ENCODE measurements at places on chromosomes 2 and 18.

- no peak for DNase-seq
Measured at GRCh38 chr2:169162613-169163012, 93.2 kb downstream of the DHRS9 start.

GRCh38 chr18:59114160-59114559, 25.5 kb upstream of the SEC11C start:
- DNase-seq: no peak

DNA sequence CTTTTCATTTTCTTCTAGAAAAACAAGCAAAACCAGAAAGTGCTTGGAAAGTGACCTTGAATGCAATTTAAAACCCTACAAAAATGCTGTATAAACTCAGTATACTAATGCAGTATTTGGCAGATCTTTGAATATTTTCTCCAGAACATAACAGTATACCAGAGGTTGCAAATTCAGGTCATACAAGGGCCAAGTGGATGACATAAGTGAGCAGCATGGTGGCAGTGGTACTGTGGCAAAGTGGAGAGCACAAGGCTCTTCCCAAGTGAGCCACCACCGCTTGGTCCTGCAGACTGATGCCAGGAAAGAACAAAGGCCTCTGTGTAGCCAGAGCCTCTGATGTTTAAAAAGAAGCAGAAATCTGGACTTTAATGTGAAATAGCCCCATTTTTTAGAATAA, 33.1 kb downstream of the METTL4 start:
- DNase-seq: no peak

DNA sequence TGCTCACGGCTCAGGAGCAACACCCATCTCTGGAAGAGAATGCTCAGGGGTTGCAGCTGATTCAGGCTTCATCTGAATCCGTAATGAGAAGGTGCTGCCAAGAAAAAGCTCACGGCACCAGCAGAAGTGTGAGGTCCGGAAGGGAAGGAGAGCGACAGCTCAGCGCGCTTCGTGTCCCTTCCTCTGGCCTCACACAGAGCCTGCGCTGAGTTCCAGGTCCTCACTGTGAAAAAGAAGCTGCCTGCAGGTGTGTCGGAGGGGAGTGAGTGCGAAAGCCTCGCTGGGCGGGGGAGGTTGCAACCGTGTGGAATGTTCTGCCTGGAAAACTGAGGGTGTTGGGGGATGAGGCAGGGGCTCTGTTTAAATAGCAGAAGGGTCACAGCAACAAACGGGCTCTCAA, 76.2 kb upstream of the TWIST2 start:
- DNase-seq: no peak

GRCh38 chr2:206457188-206457634, 13.9 kb downstream of the ADAM23 start:
- DNase-seq: no peak

GRCh38 chr2:239960929-239961661, 64.0 kb downstream of the NDUFA10 start:
- no peak for DNase-seq

- DNase-seq: no peak
Measured at GRCh38 chr2:15788455-15788829, 151.9 kb upstream of the MYCN start.

GRCh38 chr18:44410740-44411139, 269.9 kb upstream of the SETBP1 start:
- DNase-seq: no peak

- DNase-seq: no peak
Measured at GRCh38 chr2:108911401-108911800, 77.6 kb downstream of the EDAR start.

GRCh38 chr2:190382851-190383250, 25.3 kb upstream of the MFSD6 start:
- DNase-seq: no peak

DNA sequence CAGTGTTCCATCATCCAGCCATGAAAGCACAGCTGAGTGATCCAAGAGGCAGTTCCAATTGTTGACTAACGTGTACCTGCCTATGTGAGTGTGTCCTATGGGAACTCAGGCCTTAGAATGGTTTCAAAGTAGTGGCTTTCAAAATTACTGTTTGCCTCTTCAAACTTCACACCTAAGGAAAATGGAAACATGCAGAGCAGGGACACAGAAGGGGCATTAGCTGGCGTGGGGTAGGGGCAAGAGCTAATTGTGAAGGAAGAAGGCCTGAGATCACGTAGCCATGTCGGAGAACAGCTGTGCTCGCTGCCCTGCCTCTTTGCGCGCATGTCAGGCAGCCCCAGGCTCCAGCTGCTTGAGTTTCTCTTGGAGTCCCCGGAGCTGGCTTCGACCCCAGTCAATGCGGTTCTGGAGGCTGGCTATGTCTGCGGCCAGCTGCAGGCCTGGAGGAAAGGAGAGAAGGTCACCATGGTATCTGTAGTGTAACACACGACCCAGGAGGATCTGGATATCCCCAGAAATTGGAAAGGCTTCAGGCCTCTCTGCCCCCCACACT, 3.8 kb upstream of the IMP4 start:
- no peak for DNase-seq

DNA sequence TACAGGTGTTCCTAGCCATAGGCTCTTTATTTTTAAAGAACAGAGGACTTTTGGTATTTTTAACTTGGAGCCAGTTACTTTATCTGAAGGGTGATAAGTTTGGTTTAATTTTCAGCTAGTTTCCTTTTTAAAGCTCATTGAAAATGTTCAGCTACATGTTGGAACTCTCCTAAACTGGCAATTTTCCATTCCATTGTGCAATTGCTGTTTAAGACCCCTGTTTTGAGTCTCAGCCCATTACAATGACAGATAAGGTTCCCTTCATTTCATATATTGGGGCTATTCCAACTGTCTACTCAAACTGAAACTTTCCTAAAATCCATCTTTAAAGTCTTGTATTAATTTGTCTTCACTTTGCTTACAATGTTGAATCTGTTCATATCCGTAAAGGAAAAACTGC, 11.6 kb downstream of the MAIP1 start:
- no peak for DNase-seq

- DNase-seq: no peak
Measured at GRCh38 chr2:217791551-217791950, 211.2 kb downstream of the TNS1 start.

- DNase-seq: no peak
Measured at GRCh38 chr2:7969756-7970515, 711.9 kb upstream of the ID2 start.

DNA sequence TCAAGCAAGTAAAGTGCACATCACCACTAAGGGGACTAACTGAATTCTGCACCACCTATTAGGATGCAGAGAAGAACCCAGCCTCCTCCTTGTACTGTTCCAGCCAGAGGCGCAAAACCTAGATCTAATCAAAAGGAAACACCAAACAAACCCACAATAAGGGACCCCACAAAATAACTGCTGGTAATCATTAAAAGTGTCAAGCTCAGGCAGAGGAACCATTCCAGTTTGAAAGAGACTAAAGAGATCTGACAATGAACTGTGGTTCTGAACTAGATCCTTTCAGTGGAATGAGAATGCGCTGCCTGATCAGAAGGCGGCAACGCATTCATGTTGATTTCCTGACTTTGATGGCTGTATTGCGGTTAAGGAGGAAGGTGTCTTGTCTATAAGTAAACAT, 16.8 kb downstream of the HDLBP start:
- DNase-seq: no peak

GRCh38 chr18:37721544-37722522, 156.2 kb upstream of the CELF4 start:
- DNase-seq: no peak

- no peak for DNase-seq
Measured at GRCh38 chr18:63284827-63285733, 34.5 kb downstream of the BCL2 start.

- peak; percentile 30 for DNase-seq
Measured at GRCh38 chr2:223580951-223581350, 21.2 kb downstream of the SCG2 start.

- DNase-seq: no peak
Measured at GRCh38 chr2:49240608-49241007, 86.3 kb upstream of the FSHR start.

DNA sequence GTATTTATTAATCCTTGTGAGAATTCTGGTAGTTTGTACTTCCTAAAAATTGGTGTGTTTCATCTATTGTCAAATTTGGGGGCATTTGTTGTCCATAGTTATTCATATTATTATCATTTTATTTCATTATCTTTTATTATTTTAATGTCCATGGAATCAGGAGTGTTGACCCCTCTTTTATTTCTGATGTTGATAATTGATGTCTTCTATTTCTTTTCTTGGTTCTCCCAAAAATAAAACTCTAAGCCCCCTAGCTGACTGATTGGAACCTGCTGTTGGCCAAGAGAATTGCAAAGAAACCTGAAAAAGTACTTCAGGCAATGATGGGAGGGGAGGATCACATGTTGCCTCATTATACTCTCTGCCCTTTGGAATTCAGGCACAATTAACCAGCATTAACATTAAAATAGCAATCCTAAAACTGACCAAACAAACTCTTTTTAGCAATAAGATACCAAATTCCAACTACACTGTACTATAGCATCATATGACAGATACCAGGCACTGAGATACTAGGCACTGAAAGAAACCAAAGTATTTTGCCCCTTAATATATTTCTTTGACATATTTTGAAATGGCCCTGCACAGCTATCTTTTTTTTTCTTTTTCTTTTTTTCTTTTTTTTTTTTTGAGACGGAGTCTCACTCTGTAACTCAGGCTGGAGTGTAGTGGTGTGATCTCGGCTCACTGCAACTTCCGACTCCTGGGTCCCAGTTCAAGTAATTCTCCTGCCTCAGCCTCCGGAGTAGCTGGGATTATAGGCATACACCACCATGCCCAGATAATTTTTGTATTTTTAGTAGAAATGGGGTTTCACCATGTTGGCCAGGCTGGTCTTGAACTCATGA, 1097.2 kb upstream of the CNTNAP5 start:
- DNase-seq: no peak

DNA sequence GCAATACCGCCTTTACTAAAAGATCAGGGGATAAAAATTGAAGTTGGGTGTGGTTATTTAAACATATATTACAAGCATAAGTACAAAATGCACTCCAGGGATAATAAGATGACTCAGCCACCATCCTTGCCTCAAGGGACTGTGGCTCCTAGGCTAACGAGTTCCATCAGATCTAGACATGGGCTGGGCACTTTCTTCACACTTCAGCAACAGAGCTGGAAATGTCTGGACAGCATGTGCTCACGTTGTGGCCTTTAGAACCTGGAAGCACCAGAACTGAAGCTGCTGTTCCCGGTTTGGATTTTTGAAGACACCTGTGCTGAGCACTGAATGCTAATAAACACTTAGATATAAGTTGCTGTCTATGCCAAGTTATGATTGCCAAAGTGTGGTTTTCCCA, 384.2 kb upstream of the SALL3 start:
- DNase-seq: no peak

GRCh38 chr2:210177769-210178168, 6.6 kb upstream of the KANSL1L start:
- DNase-seq: no peak

GRCh38 chr2:11377928-11378545, 33.6 kb upstream of the ROCK2 start:
- DNase-seq: peak; percentile 26

DNA sequence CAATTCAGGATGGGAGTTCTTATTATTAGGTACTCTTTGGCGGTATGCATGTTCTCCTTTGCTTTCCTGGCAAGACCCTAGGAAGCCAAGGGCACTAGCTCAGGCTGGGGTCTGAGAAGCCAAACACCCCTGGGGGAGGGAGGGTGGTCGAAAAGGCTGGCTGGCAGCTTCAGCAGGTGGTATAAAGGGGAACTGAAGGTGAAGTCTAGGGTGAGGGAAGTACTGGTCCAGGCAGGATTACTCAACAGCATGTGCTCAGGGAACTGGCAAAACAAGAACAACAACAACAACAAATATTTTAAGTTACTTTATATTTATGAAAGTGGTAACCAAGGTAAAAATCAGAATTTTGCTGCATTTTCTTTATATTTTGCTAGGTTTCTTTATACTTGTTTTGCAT, 40.7 kb upstream of the PCBP1 start:
- no peak for DNase-seq

DNA sequence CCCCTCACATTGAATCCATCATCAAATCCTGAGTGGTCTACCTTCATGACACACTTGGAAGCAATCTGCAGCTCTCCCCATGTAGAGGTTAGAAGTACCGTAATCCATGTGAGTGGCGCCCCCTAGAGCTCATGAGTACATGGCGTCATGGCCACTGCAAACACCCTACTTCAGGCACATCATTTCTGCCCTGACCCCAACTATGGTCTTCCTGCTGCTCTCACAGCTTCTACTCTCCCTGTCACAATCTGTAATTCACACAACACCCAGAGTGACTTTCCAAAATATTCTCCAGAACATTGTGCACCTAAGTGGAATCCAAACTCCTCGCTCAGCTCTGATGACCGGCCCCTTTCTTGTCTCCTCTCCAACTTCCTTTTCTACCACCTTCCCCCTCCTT, 141.9 kb downstream of the ANKRD44 start:
- peak; percentile 48 for DNase-seq

DNA sequence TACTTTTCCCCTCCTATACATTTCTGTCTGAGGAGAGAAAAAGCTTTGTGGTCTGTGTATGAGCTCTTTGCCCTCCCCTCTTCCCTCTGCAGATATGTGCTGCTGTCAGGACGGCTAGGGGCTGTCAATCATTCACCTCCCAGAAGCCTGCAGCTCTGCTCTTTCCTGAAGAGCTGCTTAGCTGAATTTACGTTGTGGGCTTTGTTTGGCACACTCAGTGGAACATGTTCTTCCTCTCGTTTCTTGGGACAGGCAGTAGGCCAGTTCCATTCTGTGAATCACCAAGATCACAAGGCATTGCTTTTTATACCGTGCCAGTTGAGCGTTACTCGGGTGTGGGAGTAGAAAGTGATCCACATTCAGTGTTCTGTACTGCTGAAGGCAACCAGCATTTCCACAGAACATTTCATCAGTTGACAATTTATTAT, 136.7 kb downstream of the LAMA3 start:
- no peak for DNase-seq

DNA sequence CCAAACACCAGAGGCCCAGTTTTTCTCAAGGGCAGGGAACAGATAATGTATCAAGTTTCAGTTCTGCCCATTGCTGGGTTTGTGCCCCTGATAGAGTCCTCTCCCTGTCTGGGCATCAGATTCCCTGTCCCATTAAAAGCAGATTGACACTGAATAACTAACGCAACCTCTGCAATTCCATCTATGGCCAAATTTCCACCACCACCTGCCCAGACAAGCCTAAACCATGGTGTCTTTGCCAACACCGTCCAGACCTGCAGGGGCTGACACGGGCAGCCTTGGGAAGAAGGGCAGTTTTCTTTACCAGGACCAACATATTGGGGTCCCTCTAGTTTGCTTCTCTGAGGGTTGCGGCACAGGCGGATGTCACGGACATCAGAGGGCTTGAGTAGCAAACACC, 26.4 kb upstream of the PAX8 start:
- DNase-seq: no peak

GRCh38 chr18:39051013-39051412, 1485.4 kb upstream of the CELF4 start:
- no peak for DNase-seq

- no peak for DNase-seq
Measured at GRCh38 chr2:215717501-215718381, 281.9 kb upstream of the FN1 start.

GRCh38 chr2:203887677-203888076, 20.1 kb downstream of the CTLA4 start:
- DNase-seq: no peak

GRCh38 chr2:184824597-184824996, 226.3 kb downstream of the ZNF804A start:
- no peak for DNase-seq

Data from substantia nigra (tissue), 51 donors.